ENCODE measurements at places on chromosomes 16 and 17.

DNA sequence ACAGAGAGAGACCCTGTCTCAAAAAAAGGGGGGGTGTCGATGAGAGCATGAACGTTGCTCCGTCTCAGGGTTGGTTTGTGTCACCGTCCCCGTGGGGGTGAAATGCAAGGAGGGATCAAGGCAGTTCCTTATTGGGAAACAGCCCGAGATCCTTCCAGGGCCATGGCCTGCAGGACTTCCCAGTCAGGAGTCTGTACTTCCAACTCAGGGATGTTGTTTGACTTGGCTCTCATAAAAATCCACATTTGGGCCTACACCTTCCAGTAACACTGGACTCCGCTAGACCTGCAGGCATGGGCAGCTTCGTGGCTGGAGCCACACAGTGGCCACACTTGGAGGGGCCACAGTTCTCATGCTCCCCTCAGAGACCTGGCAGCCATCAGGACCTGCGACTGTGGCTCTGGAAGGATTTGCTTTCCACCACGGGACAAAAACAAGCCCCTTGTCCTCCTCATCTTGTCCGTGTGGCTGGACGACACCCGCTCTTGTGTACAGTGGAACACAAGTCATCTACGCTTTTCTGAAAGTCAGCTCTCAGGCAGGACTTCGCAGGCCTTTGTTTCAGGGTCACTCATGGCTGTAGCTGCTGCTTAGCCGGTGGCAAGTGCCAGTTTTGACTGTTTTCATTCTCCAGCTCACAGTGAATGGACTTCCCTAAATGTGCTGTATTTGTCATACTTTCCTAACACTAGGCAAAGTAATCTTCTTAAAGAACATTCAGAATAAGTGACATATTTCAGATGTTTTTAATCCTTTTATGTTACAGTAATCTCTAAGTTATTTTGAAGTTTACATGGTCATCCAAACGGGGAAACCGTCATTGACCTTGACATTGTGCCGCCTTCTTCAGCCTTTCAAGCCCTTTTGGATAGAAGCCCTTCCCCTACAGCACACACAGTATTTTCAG lies 24.2 kb upstream of the IL17C start:
- no peak for DNase-seq

DNA sequence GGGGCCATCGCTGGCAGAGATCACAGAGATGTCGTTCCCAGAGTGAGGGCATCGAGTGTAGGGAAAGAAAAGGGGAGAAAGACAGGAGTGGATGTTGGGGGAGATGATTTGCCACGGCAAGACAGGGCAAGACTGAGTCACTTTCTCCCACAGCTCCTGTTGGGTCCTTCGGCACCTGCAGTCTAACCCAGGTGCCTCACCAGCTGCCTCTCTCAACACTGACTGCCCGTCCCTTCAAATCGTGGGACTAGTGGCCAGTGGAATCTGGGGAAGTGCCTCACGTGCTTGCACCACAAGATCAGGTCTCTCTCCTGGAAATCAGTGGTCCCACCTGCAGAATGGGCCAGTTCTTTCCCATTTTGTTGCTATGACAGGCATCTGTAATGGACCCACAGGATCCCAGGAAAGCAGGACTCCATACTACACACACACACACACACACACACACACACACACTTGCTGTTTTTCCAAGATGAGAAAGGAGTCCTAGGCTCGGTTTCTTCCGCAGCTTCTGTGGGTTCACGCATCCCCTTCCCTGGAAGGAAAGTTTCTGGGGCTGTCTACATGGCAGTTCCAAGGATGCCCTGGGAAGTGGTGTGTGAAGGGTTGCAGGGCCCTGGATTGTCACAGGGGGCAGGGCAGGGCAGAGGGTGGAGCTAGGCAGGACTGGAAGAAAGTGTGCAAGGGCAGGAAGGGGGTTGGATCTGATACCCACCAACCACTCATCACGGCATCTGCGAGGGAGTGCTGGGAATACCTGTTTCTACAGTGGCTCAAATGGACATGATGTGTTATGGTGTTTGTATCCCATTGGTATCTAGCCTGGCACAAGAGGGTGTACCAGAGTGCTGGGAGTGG lies 10.2 kb upstream of the CBX8 start:
- DNase-seq, result no peak

- no peak for DNase-seq
These were observed 129.4 kb upstream of the IRX5 start for GRCh38 chr16:54801057-54801844.

DNA sequence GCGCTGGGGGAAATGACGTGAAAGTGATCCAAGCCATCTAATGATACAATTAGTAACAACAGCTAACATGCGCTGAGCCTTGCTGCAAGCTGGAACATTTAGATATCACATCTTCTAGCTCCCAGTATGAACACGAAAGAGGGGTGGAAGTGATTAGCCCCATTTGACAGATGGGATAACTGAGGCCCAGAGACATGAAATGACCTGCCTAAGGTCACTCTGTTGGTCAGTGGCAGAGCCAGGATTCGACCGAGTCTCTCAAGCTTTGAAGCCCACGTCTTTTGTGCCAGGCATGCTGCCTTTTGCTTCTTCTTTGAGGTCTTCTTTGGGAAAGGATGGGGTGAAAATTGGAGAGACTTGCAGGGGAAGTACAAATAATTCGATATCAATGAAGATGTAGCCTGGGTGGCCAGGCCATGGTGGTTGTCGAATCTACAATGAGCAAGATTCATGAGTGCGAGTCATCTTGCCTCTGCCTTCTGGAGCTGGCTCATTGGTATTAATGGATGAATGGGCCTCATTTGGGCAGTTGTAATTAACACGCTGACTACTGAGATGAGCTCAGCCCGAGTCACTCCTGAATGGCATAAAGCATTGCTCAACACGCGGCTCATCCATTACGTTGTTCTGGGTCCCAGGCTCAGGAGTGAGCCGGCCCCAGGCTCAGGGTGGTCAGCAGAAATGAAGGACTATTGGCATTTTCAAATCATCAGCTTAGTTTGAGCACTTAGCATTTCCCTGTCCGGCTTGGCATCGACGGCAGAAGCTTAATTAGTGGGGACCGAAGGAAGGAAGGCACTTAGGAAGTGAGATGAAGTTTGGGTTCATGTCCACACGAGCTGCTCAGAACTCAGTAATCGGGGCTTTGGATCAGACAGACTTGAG lies 28.0 kb upstream of the GPRC5B start:
- DNase-seq, result no peak

- no peak for DNase-seq
These were observed at the start of gene CHD3 for GRCh38 chr17:7888184-7888920. CHD3 (plus strand) TSS chr17:7888789; CDS start chr17:7889001, 212 bp downstream.
